Caco-2 (cell line): ENCODE measurements at places on chromosomes 2 and 18. TPM values are rescaled to one million over a fixed set of nuclear protein-coding genes. Genes with fewer than 3 reads are reported as not detected.
A peak's percentile ranks its signal among the peaks of the same experiment; 100 is the strongest.

The TMEM182 gene
- total RNA-seq, result 11.9 and 13.6 TPM in 2 replicates

- H3K4me1 ChIP-seq, result peaks cover 11% of the 10 kb centered on the region
- no peaks in the 10 kb centered on the region for H3K27me3 ChIP-seq
- H3K4me3 ChIP-seq, result no peak overlapping the region
- no peaks in the 10 kb centered on the region for H3K36me3 ChIP-seq
- no peak for DNase-seq
- H3K27ac ChIP-seq, result no peak overlapping the region
Observed at GRCh38 chr2:25379535-25379934, 37.8 kb upstream of the DNMT3A start.

The ABCG5 gene
- not detected in 2 replicates for total RNA-seq

GRCh38 chr2:239322416-239323086, 78.3 kb downstream of the HDAC4 start:
- no peaks in the 10 kb centered on the region for H3K27me3 ChIP-seq
- H3K4me1 ChIP-seq, result no peaks in the 10 kb centered on the region
- no peak overlapping the region for H3K27ac ChIP-seq
- no peak for DNase-seq
- no peaks in the 10 kb centered on the region for H3K36me3 ChIP-seq

GRCh38 chr2:140177086-140177485, 1396.9 kb upstream of the NXPH2 start:
- no peaks in the 10 kb centered on the region for H3K36me3 ChIP-seq
- no peaks in the 10 kb centered on the region for H3K4me1 ChIP-seq
- H3K27ac ChIP-seq, result no peak overlapping the region
- no peak overlapping the region for H3K4me3 ChIP-seq
- no peaks in the 10 kb centered on the region for H3K27me3 ChIP-seq

- H3K4me1 ChIP-seq, result no peaks in the 10 kb centered on the region
- H3K27me3 ChIP-seq, result no peaks in the 10 kb centered on the region
- DNase-seq, result no peak
- H3K36me3 ChIP-seq, result no peaks in the 10 kb centered on the region
Observed at GRCh38 chr18:35731701-35732100, 150.2 kb downstream of the GALNT1 start.

The SCYGR3 gene
- total RNA-seq, result not detected in 2 replicates

DNA sequence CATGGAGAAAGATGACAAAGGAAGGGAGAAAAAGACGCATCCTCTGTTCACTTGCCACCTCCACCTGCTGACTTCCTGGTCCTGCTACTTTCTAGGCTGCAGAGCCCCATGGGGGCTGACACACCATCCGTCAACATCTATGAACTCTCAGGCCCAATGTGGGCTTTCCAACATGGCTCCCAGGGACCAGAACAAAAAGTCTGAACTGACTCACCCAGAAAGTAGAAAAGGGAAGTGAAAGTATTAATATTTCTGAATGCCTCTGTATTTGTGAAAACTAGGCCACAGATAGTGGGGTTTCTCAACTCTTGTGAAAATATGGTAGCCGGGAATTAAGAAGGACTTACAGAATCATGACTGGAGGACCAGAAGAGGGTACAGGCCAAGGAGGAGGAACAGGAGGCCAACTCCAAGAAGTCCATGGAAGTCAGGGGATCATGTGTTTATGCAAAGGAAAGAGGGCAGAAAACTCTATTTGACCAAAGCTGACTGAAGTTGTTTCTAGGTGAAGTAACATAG, 123.1 kb upstream of the CAB39 start:
- H3K4me3 ChIP-seq, result no peak overlapping the region
- H3K36me3 ChIP-seq, result no peaks in the 10 kb centered on the region
- no peaks in the 10 kb centered on the region for H3K4me1 ChIP-seq
- no peak for DNase-seq
- no peaks in the 10 kb centered on the region; the same call in 1 of the 2 replicates for H3K27me3 ChIP-seq

DNA sequence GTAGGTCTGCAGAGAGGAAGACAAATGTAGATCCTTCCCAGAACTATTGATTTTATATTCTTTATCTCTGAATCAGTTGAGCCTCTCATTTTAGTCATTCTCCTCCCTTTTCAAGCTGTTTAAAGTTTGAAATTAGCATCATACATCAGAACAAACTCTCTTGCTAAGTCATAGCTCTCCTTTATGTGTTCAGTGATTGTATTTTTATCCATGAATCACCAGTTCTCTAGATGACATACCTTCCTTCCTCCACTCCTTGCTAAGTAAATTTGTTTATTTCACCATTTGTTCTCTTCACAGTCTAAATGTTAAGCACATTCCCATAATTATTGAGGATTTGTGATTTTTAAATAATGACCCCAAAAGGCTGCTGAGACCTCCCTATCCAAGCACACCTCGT, 63.5 kb upstream of the RAPGEF4 start:
- no peak for DNase-seq
- H3K27ac ChIP-seq, result no peak overlapping the region
- no peaks in the 10 kb centered on the region for H3K27me3 ChIP-seq
- no peaks in the 10 kb centered on the region for H3K36me3 ChIP-seq
- H3K4me3 ChIP-seq, result no peak overlapping the region
- no peaks in the 10 kb centered on the region for H3K4me1 ChIP-seq

The SFT2D3 gene
- 12.0 and 12.2 TPM in 2 replicates for total RNA-seq

- no peak overlapping the region for H3K27ac ChIP-seq
- no peaks in the 10 kb centered on the region for H3K4me1 ChIP-seq
- no peak overlapping the region for H3K4me3 ChIP-seq
- no peaks in the 10 kb centered on the region for H3K27me3 ChIP-seq
Observed at GRCh38 chr2:238811759-238812158, 36.1 kb upstream of the TWIST2 start.

DNA sequence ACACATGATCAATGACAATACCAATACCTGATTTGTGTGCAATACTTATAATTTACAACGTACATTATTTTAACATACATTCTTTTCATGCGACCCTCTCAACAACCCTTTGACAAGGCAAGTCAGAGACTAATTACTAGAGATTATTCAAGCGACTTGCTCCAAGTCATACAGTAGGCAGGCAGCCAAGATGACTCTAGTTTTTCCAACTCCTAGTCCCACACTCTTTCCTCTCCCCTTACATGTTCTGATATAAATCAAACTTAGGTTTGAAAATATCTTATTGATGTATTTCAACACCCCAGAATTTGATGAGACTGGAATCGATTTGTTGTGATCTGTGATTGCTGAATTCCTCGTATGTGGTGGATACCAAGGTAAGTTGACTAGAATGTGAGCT, 8.0 kb upstream of the CYP27C1 start:
- no peaks in the 10 kb centered on the region; the same call in 1 of the 2 replicates for H3K4me1 ChIP-seq
- no peak overlapping the region for H3K4me3 ChIP-seq
- H3K36me3 ChIP-seq, result no peaks in the 10 kb centered on the region
- no peak overlapping the region for H3K27ac ChIP-seq
- no peak for DNase-seq

GRCh38 chr2:222271854-222272253, 26.9 kb downstream of the PAX3 start:
- H3K4me1 ChIP-seq, result no peaks in the 10 kb centered on the region
- no peaks in the 10 kb centered on the region for H3K36me3 ChIP-seq
- H3K27ac ChIP-seq, result no peak overlapping the region
- no peak for DNase-seq

DNA sequence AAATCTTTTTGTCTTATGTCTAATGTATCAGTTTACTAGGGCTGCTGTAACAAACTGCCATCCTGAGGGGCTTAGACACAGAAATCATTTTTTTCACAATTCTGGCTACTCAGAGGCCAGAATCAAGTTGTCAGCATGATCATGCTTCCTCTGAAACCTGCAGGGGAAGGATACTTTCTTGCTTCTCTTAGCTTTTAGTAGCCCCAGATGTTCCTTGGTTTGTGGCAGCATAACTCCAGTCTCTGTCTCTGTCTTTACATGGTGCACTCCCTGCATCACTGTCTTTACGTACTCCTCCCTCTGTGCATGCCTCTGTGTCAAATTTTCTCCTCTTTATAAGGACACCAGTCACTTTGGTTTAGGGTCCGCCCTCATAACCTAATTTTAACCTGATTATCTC, 2.0 kb upstream of the SCN3A start:
- H3K27ac ChIP-seq, result no peak overlapping the region
- no peaks in the 10 kb centered on the region for H3K36me3 ChIP-seq
- H3K4me1 ChIP-seq, result no peaks in the 10 kb centered on the region
- no peaks in the 10 kb centered on the region for H3K27me3 ChIP-seq
- DNase-seq, result no peak

- DNase-seq, result peak; percentile 57
- H3K27me3 ChIP-seq, result no peaks in the 10 kb centered on the region
- no peak overlapping the region for H3K27ac ChIP-seq
- no peak overlapping the region for H3K4me3 ChIP-seq
Observed at GRCh38 chr2:152189622-152190495, 14.3 kb upstream of the STAM2 start.

DNA sequence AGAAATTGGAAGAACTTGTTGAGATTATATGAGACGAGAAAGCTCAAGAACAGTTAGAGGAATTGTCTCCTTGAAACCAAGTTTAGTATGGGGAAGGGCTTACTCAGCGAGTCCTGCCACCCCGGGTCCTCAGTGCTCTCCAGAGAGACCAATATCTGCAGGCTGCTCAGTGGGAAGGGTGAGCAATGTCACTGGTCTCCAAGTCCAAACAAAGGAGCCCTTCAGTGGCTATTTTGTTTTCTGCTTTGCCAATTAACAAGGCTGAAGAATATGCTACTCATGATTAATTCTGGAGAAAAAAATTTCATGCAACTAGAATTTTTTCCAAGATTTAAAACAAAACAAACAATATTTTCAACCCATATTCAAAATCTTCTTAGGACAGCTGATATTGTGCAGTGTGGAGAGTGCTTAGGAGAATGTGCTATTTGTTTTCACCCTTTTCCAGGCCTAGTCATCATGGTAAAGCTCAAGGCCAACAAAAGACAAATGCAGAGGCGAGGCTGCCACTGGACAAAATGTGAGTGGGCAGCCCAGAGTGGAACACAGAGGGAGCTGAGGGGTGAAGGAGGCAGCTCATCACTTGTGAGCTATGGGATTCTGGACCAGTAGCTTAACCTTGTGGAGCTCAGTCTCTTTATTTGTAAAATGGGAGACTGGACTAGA, 83.8 kb upstream of the TMEM17 start:
- no peaks in the 10 kb centered on the region for H3K4me1 ChIP-seq
- H3K36me3 ChIP-seq, result no peaks in the 10 kb centered on the region
- no peak for DNase-seq

DNA sequence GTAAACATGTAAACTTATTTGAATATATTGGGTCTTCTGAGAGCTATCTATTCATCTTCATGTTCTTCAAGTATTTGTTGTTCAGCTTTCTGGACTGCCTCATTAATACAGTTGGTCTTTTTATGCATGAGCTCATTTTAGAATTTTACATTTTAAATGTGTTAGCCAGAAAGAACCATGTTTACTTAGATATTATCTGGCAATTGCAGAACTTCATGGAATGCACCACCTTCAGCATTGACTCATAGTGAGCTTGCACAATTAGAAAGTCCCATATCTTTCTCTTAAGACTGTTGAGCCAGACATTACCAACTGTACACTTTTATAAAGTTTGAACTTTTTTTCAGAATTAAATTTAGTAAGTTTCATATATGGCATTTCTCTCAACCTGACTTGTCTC, 536.7 kb downstream of the RIT2 start:
- H3K4me3 ChIP-seq, result no peak overlapping the region
- H3K27ac ChIP-seq, result no peak overlapping the region
- no peak for DNase-seq
- H3K27me3 ChIP-seq, result no peaks in the 10 kb centered on the region

DNA sequence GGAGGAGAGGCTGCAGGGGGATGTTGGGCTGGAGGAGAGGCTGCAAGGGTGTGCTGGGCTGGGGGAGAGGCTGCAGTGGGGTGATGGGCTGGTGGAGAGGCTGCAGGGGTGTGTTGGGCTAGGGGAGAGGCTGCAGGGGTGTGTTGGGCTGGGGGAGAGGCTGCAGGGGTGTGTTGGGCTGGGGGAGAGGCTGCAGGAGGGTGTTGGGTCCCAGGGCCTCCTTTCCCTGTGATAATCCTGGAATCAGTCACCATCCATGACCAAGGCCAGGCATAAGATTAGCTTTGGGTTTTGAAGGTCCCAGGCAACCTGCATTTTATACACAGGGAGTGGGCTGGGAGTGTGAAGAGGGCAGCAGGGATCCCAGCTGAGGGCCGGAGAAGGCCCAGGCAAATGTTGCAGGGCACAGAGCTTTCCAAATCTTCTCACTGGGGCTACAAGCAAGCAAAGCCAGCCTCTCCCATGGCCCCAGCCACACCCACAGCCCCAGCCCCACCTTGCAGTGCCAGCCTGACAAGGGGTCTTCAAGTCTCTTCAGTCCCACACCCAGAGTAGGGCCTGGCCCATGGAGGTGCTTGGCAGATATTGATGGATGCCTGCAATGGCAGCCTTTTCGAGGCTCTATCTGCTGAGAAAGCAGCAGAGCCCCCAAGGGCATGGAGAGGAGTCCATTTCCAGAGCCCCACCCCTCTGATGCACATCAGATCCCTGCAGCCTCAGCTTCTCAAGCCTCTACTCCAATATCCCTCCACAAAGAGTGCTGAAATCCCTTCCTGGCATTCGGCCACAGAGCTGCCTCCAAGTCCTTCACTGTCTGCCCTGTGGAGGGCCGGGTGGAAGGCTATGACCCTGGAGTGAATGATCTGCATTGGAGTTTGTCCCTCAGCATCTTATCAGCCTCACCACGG, 50.3 kb upstream of the GLI2 start:
- no peak for DNase-seq
- no peak overlapping the region for H3K27ac ChIP-seq
- no peaks in the 10 kb centered on the region for H3K27me3 ChIP-seq

GRCh38 chr18:25164211-25164847, 187.6 kb downstream of the ZNF521 start:
- H3K4me3 ChIP-seq, result no peak overlapping the region
- H3K27ac ChIP-seq, result no peak overlapping the region
- no peaks in the 10 kb centered on the region for H3K36me3 ChIP-seq
- H3K4me1 ChIP-seq, result no peaks in the 10 kb centered on the region
- H3K27me3 ChIP-seq, result no peaks in the 10 kb centered on the region
- no peak for DNase-seq

GRCh38 chr2:137223722-137224121, 458.4 kb downstream of the THSD7B start:
- H3K4me3 ChIP-seq, result no peak overlapping the region
- H3K27me3 ChIP-seq, result no peaks in the 10 kb centered on the region
- no peaks in the 10 kb centered on the region for H3K4me1 ChIP-seq
- H3K36me3 ChIP-seq, result no peaks in the 10 kb centered on the region
- peak; percentile 11 for DNase-seq

- H3K36me3 ChIP-seq, result no peaks in the 10 kb centered on the region
- H3K27ac ChIP-seq, result no peak overlapping the region
- DNase-seq, result no peak
- H3K4me1 ChIP-seq, result no peaks in the 10 kb centered on the region
- H3K27me3 ChIP-seq, result no peaks in the 10 kb centered on the region
Observed at GRCh38 chr18:5787936-5788335, 107.4 kb downstream of the TMEM200C start.

DNA sequence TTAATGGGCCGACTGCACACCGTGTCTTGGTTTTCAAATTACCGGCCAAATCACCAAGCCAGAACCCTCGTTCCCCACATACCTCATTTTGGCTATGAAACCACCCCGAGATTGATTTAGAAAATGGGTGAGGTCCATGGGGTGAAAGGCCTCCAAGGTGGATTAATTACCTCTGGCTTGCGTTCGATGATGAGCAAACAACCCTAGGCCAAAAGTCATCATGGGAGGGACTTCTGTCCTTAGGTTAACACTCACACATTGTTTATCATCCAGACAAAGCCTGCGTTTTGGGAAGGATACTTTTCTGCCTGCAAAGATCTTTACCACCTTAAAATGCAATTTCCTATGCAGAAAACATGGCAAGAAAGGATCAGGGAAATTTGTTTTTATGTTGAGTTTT, 48.5 kb downstream of the GALR1 start:
- DNase-seq, result no peak
- H3K36me3 ChIP-seq, result no peaks in the 10 kb centered on the region
- no peak overlapping the region for H3K27ac ChIP-seq
- no peak overlapping the region for H3K4me3 ChIP-seq
- H3K4me1 ChIP-seq, result no peaks in the 10 kb centered on the region
